B cell (primary cell): ENCODE measurements at places on chromosomes 5 and 9.

DNA sequence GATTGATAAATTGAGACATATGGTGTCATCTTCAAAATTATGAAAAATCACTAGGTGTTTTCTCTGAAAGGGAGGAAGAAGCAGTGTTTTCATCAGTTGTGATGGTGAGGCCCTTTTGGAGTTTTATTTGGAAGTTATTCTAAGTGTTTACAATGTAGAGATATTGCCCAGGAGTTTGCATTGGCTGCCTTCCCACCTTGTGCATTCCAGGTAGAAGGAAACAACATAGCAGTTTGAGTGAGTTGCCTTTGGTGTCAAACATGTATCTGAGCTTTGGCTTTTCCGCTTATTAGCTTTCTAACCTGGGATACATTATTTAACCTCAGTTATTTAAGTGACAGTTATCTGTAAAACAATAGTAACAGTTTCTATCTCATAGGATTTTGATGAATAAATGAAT, 122.5 kb downstream of the SCAMP1 start:
- DNase-seq, result no peak
- H3K36me3 ChIP-seq, result peaks cover 2% of the 10 kb centered on the region
- H3K4me3 ChIP-seq, result no peak overlapping the region
- H3K27me3 ChIP-seq, result no peaks in the 10 kb centered on the region

GRCh38 chr5:5178136-5178535, 38.0 kb downstream of the ADAMTS16 start:
- H3K4me1 ChIP-seq, result no peaks in the 10 kb centered on the region
- H3K4me3 ChIP-seq, result no peak overlapping the region
- H3K36me3 ChIP-seq, result no peaks in the 10 kb centered on the region
- no peak overlapping the region for H3K27ac ChIP-seq

DNA sequence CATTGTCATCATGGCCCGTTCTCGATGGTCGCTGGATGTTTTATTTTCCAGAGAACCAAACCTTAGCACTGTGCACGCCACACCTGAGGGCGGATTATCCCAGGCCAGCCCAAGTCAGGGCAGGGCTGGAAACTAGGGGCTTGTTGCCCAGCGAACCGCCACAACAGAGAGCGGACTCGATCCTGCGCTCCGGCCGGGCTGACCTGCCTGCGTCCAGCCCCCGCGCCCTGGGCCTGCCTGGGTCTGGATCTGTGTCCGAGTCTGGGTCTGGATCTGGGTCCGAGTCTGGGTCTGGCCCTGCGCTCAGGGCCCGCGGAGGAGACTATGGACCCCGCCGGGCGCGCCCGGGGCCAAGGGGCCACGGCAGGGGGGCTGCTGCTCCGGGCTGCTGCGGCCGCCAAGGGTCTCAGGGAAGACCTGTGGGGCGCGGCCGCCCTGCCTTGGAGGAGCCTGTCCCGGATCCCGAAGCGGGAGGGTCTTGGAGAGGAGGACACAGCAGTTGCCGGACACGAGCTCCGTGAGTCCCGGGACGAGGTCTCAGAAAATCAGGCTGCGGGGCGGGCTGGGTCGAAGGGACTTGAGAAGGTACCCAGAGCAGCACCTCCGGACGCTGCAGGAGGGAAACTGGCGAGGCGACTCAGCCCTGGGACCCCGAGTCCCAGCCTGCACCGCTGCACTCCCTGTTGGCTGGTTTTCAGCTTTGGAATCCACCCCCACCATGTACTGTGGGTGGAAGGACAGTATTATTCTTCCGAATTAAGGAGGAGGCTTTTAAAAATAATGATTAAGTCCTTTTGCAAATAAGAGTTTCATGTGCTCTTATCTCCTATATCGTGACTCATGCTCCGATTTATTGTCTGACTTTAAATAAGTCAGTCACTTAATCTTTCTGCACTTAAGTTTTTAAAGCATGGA, at the start of gene ANKDD1B:
Gene ANKDD1B, plus strand, starts transcription at position 143 of the 915 bp plus-strand sequence. Its CDS starts 182 bp downstream, at position 325.
- peak within 1 kb of the TSS; percentile 33 for H3K4me3 ChIP-seq
- peaks cover 10% of the 10 kb centered on the region for H3K4me1 ChIP-seq
- peaks cover 5% of the 10 kb centered on the region for H3K27me3 ChIP-seq
- H3K27ac ChIP-seq, result no peak within 1 kb of the TSS

DNA sequence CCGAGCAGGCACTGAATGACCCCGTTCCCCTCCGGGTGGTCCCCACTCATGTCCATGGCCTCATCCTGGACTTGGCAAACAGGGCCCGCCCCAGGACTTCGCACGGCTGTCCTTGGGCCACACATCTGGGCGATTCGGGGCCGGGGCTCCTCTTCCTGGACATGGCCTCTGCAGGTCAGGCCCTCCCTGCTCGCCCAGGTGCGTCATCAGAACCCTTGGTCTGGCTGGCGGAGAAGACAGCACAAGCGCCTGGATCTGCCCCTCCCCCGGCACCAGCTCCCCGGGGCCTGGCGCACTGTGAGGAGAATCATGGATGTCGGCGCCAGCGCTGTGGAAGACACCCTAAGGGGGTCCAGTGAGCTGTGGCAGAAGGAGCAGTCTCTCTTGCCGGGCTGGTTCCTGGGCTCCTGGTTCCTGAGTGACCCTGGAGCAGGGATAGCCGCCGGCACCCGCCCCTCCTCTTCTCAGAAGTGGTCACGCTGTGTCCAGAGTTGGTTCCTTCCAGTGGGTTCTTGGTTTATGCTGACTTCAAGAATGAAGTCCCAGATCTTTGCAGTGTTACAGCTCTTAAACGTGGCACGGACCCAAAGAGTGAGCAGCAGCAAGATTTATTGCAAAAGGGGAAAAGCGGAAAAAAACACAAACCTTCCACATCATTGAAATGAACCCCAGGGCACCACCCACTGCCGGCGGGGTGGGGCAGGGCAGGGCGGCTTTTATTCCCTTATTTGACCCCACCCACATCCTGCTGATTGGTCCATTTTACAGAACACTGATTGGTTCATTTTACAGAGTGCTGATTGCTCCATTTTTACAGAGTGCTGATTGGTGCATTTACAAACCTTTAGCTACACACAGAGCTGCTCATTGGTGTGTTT, 25.9 kb upstream of the SLC12A7 start:
- H3K4me1 ChIP-seq, result peaks cover 63% of the 10 kb centered on the region
- DNase-seq, result no peak
- H3K4me3 ChIP-seq, result no peak overlapping the region
- H3K27me3 ChIP-seq, result peaks cover 8% of the 10 kb centered on the region
- no peaks in the 10 kb centered on the region for H3K36me3 ChIP-seq

DNA sequence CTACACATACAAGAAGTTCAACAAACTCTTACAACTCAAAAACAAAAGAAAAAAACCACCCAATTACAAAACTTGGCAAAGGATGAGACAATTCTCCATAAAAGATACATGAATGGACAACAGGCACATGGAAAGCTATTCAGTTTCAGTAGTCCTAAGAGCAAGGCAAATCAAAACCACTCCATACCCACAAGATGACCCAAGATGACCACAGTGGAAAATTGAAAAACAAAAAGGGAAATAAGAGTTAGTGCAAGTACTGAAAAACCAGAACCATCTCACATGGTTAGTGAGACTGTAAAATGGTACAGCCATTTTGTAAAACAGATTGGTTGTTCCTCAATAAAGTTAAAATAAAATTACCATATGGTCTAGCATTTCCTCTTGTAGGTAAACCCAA, 287.1 kb upstream of the CDH9 start:
- H3K36me3 ChIP-seq, result no peaks in the 10 kb centered on the region
- H3K4me3 ChIP-seq, result no peak overlapping the region
- H3K4me1 ChIP-seq, result no peaks in the 10 kb centered on the region
- DNase-seq, result no peak

- no peak overlapping the region for H3K27ac ChIP-seq
- H3K36me3 ChIP-seq, result no peaks in the 10 kb centered on the region
- no peaks in the 10 kb centered on the region for H3K27me3 ChIP-seq
- DNase-seq, result no peak
- H3K4me1 ChIP-seq, result peaks cover 3% of the 10 kb centered on the region
- no peak overlapping the region for H3K4me3 ChIP-seq
These were observed 85.9 kb upstream of the HTR4 start for GRCh38 chr5:148740079-148740858.

GRCh38 chr9:112842555-112842954, 48.1 kb downstream of the SLC46A2 start:
- no peaks in the 10 kb centered on the region for H3K27me3 ChIP-seq
- no peak overlapping the region for H3K4me3 ChIP-seq
- peaks cover 7% of the 10 kb centered on the region for H3K4me1 ChIP-seq
- no peaks in the 10 kb centered on the region for H3K36me3 ChIP-seq

DNA sequence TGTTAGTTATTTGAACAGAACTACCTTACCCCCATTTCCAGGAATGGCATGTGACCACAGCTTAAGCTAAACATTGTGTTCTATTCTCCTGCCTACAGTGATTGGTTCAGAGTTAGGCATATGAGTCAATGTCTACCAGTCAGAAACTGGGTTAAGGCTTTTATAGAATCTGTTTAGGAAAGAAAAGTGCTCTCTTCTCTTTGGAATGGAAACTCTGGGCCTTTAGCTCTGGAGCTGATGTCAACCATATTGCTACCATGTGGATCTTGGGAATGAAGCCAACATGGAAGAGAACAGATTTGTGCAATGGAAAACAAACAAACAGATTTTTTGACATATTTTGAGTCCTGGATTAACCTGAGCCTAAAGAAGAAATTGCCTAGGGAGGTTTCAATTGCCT, 488.9 kb upstream of the TNC start:
- no peaks in the 10 kb centered on the region for H3K27me3 ChIP-seq
- no peak overlapping the region for H3K27ac ChIP-seq

DNA sequence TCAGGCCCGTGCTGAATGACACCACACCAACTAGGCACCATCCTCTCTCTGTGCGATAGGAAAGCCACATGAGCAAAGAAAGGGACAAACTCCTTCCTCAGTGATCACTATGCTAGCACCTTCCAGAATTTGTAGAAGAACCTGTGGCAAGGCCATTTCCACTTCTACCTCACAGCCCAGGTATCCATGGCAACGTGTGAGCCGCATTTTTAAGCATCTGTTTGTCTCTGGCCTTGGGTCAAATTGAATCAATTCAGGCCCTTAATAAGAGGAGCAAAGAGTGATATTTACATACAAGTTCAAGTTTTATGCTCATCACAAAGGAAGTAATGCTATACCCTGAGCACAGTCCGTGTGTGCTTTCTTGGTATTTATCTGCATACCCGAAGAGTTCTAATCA, 179.3 kb downstream of the SLC12A2 start:
- no peaks in the 10 kb centered on the region for H3K27me3 ChIP-seq
- no peak overlapping the region for H3K4me3 ChIP-seq
- H3K36me3 ChIP-seq, result no peaks in the 10 kb centered on the region
- H3K4me1 ChIP-seq, result no peaks in the 10 kb centered on the region
- DNase-seq, result no peak

- H3K4me1 ChIP-seq, result no peaks in the 10 kb centered on the region
- H3K27me3 ChIP-seq, result no peaks in the 10 kb centered on the region
- no peak overlapping the region for H3K4me3 ChIP-seq
- no peak overlapping the region for H3K27ac ChIP-seq
- no peak for DNase-seq
These were observed 233.1 kb downstream of the RFK start for GRCh38 chr9:76161106-76161505.

- H3K4me1 ChIP-seq, result no peaks in the 10 kb centered on the region
- no peaks in the 10 kb centered on the region for H3K27me3 ChIP-seq
- no peak overlapping the region for H3K27ac ChIP-seq
- no peak overlapping the region for H3K4me3 ChIP-seq
- DNase-seq, result no peak
- H3K36me3 ChIP-seq, result no peaks in the 10 kb centered on the region
These were observed 52.1 kb upstream of the FSTL4 start for GRCh38 chr5:133664422-133664821.

DNA sequence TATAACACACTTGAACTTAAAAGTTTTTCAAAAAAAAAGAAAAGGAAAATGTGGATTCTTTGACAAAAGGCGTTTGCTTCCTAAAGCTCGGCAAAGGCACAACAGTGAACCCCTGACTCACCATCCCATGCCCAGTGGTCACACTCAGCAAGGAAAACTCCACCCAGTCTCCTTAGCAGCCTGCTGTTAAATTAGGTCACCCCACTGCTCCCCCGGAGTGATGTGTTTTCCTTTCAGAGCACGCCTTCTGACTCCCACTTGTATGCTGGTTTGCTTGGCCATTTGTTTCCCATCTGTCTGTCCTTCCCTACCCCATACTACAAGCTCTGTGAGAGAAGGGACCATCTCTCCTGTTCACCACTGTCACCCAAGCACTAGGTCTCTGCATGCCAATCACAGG, 23.8 kb downstream of the RETREG1 start:
- H3K27me3 ChIP-seq, result no peaks in the 10 kb centered on the region
- H3K27ac ChIP-seq, result no peak overlapping the region
- no peak for DNase-seq
- no peaks in the 10 kb centered on the region for H3K36me3 ChIP-seq
- no peaks in the 10 kb centered on the region for H3K4me1 ChIP-seq

DNA sequence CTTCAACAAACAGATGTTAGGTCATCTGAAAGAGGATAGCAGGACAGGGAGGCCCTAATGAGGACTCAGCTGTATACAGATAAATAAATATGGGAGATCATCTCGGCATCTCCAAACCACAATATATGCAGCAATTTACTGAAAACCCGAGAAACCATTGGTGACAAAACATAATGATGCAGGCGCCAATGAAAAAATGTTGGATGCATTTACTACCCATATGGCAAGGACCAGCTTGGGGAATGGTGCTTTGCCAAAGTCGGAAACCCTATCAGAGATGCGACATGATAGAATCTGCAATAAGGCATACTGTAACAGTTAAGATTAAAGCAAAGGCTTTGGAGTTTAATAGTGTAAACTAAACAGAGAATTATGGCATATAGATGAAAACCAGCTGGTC, 92.0 kb downstream of the SNCAIP start:
- H3K4me3 ChIP-seq, result no peak overlapping the region
- DNase-seq, result no peak
- H3K27ac ChIP-seq, result no peak overlapping the region
- H3K4me1 ChIP-seq, result no peaks in the 10 kb centered on the region

DNA sequence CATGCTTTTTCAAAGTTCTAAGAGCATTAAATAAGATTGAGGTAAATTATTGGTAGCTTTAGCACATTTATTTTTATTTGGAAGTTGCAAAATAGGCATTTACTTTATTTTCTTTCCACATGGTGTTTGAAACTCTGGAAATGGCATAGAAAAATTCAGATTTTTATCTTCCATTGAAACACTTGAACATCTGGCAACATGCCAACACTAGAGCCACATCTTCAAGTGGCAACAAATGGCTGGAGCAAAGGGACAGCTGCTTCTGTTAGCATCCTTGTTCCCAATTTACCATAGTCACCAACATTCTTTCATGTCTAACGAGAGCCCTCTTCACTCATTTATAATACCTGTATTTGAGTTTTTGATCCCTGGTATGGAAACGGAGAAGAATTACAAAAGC, 539.9 kb downstream of the ZNF608 start:
- peaks cover 15% of the 10 kb centered on the region for H3K4me1 ChIP-seq
- DNase-seq, result no peak
- no peaks in the 10 kb centered on the region for H3K27me3 ChIP-seq
- H3K4me3 ChIP-seq, result no peak overlapping the region
- H3K27ac ChIP-seq, result no peak overlapping the region

DNA sequence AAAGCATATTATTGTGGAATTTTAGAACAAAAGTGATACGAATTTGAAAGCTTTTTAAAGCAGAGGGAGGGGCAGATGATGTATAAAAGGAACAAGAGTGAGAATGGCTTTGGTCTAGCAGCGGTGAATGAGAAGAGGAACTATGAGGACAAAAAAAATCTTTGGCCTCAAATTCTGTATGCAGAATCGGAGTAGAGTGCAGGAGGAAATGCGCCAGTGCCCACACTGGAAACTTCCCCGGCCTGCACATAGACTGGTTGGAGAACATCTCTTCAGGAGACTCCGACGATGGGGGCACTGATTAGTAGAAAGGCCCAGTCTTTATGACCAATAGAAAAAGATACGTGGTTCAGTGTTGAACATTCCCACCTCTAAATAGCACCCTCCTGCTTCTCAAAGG, 51.3 kb downstream of the SLC46A2 start:
- no peaks in the 10 kb centered on the region for H3K27me3 ChIP-seq
- no peak overlapping the region for H3K4me3 ChIP-seq
- H3K4me1 ChIP-seq, result no peaks in the 10 kb centered on the region
- peaks cover 4% of the 10 kb centered on the region for H3K36me3 ChIP-seq
- H3K27ac ChIP-seq, result no peak overlapping the region
- no peak for DNase-seq
